ENCODE measurements at places on chromosomes 1 and 21.

DNA sequence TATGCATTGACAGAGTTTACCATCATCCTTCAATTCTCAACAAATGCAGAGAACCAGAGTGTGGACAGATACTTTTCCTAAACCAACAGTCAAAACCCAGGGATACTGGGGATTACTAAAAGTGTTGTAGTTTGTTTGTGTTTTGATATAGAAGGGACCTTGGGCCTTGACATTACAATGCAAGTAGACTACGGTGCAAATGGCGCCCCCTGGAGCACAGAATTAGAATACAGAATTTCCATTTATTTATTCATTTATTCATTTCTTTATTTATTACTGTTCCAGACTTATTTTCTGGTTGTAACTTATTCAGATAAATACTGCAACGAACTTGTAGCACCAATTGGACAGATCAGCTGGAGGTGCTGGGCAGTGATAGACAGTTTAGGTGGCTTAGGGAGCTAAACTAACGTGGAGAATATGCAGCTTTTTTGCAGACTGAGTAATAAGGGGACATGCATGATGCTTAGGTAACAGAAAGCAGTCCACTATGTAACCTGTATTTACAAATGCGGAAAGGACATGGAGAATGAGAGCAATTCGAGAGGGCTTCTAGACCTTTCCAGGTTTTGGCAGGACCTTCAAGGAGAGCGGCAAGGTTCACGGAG, 42.6 kb downstream of the KIRREL1 start:
- no peak for DNase-seq

GRCh38 chr1:224182057-224182865, 779 bp upstream of the DEGS1 start:
- DNase-seq: peak; percentile 23

GRCh38 chr1:182653986-182654385, 30.4 kb downstream of the RGS8 start:
- DNase-seq: no peak

DNA sequence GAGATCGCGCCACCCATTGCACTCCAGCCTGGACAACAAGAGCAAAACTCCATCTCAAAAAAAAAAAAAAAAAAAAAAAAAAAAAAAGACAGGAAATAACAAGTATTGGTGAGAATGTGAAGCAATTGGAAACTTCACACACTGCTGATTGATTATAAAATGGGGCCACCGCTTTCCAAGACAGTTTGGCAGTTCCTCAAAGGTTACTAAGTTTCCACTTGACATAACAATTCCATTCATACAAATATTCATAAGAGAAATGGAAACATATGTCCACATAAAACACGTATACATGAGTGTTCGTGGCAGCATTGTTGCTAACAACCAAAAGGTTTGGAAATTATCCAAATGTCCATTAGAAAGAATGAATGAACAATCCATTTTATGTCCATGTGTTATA, 26.3 kb downstream of the USP24 start:
- no peak for DNase-seq

DNA sequence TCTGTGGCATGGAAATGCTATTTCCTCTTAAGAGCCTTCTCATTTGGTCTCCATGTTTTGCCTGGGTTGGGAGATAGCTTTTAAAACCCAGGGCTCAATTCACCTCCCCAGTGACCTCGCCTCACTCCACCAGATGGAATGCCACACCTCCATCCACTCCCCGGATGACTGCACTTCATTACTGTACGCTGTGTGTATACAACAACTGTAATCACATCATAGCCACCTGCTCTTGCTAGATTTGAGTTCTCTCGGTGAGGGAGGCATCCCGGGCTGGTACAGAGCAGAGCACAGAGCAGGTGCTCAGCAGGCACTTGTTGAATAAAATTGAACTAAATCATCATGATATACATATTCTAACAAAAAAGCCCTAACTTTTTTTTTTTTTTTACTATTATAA, 26.0 kb downstream of the SDE2 start:
- no peak for DNase-seq

DNA sequence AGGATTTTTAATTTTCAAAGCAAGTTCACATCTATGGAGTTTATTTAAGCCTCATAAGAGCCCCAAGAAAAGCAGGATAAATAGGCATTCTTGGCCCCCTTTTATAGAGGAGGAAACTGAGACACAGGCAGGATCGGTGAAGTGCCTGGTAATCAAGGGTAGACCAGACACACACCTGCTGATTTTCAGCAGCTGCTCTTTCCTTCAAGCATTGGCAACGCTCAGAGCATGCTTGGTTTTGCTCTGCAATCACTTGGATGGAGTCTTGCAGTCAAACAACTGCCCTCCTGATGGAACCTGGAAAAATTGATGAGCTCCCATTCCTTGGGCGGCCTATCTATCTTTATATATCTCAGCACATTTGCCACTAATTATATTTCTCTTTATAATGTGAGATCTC, 478.9 kb upstream of the CAMK1G start:
- no peak for DNase-seq

DNA sequence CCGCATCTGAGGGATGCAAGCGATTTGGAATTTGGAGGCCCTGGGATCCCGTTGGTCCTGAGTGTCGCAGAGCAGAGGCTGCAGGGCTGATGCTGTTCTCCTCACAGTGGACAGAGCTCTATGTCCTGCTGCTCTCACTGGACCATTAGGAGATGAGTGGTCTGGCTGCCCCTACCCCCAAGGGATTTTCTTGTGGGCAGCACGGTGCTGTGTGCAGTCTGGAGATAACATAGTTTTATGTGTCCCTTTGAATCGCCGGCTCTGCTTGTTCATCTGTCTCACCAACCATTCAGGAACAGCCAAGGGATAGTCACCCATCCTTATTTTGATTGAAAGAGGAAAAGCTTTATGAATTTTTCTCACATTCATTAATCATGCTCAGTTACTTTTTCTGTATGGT, 49.9 kb downstream of the CHRM3 start:
- no peak for DNase-seq

DNA sequence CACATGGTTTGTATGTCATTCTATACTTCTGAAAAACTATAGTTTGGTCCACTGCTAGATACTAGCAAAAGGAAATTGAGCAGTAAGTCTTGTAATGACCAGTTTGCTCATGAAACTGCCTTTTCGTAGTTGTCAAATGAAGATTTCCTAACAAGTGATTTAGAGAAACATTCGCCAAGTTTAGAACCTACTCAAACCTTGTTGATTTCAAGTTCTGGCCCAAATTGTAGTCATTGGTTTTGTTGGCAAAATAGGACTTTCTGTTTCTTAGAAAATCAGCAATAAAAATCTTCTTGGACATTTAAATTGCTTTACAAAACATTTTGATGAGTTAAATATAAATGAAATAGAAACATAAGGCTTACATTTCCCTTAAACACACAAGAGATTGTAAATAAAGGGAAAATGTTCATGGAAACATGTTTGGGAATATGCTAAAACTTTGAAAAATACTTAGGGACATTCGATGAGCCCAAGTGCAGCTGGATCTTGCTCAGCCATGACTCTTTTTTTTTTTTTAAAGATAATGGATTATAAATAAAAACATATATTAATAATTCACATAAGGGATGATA, 178.5 kb upstream of the LYPLAL1 start:
- DNase-seq: no peak

- no peak for DNase-seq
Measured at GRCh38 chr1:224684979-224685425, 68.9 kb downstream of the CNIH3 start.

DNA sequence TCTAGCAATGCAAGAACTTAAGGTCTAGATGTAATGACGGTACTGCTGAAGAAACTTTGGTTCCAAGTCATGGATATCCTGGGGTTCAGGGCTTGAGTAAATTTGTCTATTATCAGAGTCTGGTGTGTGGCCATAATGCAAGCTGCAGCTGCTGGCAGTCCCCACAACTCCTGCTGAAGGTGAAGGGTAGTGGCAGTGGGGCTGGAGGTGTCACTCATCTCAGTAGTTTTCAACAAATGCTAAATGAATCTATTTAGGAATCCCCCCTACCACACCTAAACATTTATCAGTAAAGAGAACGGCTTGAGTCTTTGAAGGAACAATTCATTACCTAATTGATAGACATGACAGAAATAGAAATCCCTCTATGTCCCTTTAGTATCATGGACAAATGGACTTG, 99.2 kb upstream of the GNG4 start:
- DNase-seq: no peak

DNA sequence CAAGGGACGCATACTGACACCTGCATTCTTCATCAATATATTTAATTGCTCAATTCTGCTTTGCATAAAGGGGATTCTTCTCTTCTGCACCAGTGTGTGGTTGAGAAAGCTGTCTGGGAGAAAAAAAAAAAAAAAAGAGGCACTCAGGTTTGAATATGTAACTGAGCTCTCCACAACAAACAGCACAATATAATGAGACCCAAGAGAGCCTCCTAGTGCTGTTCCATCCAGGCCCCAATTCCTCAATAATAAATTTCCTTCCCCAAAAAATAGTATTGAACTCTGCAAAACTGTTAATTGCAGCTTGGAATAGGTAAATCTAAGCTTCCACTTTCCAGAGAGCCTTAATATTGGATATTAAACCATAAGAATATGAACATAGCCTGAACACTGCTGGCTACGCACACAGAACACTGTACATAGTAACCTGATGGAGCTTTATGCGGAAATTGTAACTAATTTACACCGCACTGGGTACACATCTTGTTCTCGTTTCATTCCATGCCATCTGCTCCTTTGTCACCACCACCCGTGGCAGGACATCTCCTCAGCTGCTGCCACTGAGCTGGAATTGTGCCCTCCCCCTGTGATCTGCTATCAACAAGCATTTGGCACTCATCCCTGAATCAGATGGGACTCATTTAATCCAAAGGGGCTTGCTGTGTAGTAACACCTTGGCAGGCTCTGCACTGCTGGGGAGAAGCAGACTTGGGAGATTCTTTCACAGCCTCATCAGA, 272.0 kb downstream of the HHIPL2 start:
- no peak for DNase-seq

- no peak for DNase-seq
Measured at GRCh38 chr1:168230709-168231108, 4.9 kb downstream of the SFT2D2 start.

- DNase-seq: no peak
Measured at GRCh38 chr1:19483261-19483660, 2.1 kb downstream of the CAPZB start.

DNA sequence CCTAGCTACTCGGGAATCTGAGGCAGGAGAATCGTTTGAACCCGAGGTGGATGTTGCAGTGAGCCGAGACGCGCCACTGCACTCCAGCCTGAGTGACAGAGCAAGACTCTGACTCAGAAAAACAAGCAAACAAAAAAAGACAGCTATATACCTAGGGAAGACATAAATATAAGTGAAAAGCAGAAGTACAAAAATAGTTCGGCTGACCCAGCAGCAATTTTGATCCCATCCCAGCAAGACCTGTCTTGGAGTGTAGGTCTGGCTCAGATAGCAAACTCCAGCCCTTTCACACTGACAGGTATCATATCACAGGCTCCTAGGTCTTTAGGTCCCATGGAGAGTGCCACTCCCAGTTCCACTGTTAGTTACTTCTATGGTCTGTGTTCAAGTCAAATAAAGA, 14.6 kb downstream of the MTX1 start:
- no peak for DNase-seq

- DNase-seq: no peak
Measured at GRCh38 chr21:36744560-36745231, 45.8 kb downstream of the SIM2 start.

DNA sequence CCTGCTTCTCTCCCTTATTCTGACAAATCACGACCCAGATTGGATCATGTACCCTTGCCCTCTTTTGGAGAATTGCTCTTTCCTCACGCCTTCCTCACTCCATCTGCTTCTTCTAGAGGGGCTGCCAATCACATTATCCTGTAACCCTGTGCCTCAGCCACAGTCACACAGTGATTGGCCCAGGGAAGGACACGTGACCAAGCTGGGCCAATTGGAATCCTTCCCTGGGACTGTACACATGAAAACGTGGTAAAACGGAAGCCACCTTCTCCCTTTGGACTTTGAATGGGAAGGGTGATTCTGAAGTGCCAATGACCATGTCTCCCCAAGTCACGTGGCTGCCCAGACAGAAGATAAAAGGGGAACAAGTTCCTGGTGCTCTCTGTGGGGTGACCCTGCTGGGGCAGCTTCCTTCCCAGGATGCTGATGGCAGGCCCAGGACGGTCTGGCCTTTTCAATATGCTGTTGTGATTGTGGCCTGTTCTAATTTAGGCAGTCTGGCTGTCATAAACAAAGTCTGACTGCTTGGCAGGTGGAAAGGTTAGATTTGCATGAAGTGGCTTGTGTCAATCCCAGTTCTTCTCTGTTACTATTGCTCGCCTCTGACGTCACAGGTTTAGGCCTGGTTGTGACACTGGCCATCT, 92.9 kb downstream of the UBIAD1 start:
- no peak for DNase-seq

GRCh38 chr1:13450204-13450603, 40.0 kb downstream of the PRAMEF20 start:
- no peak for DNase-seq

- no peak for DNase-seq
Measured at GRCh38 chr1:202230061-202230938, 36.7 kb downstream of the LGR6 start.

DNA sequence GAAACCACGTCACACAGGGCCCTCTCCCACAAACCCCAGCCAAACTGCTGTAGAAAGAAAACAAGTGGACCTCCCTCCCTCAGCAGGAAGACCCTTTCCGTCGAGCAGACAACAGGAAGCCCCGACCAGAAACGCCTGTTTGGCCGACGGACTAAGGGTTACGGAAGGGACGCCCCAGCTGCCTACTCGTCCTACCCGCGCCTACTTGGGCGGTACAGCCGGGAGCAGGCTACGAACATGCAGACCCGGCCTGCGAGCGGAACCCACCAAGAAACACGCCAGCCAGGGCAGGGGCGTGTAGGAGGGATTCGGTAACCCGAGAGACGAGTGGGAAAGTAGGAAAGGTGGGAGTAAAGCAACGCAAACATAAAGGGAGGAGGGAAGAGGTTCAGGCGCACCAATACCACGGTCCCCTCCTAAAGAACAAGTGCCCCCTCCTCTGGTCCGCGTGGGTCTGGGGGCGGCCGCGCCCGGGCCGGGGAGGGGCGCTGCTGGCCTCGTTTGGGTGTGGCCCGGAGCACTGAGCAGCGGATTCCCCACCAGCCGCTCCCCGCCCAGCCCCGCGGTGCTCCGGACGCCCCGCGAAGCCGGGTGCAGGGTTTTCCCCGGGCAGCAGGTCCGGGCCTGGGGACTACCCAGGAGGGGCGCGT, 450 bp downstream of the S100A10 start:
- DNase-seq: no peak
